ENCODE measurements at places on chromosomes 11 and 22.
A peak's percentile ranks its signal among the peaks of the same experiment; 100 is the strongest.

- peak; percentile 67 for DNase-seq
- H3K27me3 ChIP-seq, result peaks cover 2% of the 10 kb centered on the region
- peaks cover 43% of the 10 kb centered on the region for H3K36me3 ChIP-seq
Measured at GRCh38 chr11:11279956-11280689, 72.9 kb downstream of the CSNK2A3 start.

GRCh38 chr11:83118814-83119213 lies 38.1 kb upstream of the PCF11 start:
- no peaks in the 10 kb centered on the region for H3K27me3 ChIP-seq
- no peaks in the 10 kb centered on the region for H3K36me3 ChIP-seq
- H3K27ac ChIP-seq, result no peak overlapping the region
- DNase-seq, result no peak
- H3K4me1 ChIP-seq, result peaks cover 7% of the 10 kb centered on the region
- no peak overlapping the region for H3K4me3 ChIP-seq

DNA sequence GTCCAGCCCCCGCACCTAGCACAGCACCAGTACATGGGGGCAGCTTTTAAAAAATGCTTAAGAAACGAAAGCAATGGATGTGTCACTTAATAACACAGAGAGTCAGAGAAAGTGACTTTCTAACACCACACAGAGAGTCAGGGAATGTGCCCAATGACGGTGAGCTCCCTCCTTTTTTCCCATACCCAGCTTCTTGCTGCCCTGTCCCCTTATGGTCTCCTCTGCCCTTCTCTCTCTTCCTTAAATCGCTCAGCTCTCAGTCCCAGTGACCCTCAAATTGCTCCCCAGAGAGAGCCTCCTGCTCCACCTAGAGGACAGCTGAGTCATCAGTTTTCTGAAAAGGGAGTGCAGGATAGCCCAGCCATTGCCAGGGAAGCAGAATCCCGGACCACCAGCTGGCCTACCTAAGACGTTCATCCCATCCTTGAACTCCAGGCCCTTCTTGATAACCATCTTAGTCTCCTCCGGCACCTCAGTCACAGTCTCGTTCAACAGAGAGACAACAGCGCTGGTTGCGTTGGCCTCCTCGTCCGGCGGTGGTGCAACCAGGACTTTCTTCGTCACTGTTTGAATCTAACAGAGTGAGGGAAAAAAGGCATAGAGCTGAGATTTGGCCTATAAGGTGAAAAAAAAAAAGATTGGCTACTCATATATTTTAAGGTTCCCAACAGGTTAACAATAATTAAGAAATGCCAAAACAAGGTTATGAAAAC lies 113.5 kb downstream of the SLC1A2 start:
- peak overlapping the region; percentile 14 for H3K27ac ChIP-seq
- H3K27me3 ChIP-seq, result no peaks in the 10 kb centered on the region
- no peaks in the 10 kb centered on the region for H3K36me3 ChIP-seq

GRCh38 chr22:43823911-43824665 lies 12.0 kb upstream of the EFCAB6 start:
- H3K4me1 ChIP-seq, result peaks cover 28% of the 10 kb centered on the region
- peaks cover 13% of the 10 kb centered on the region for H3K27me3 ChIP-seq
- no peak overlapping the region for H3K27ac ChIP-seq
- H3K4me3 ChIP-seq, result no peak overlapping the region

All from endothelial cell (in vitro differentiated cells).